Body of pancreas (tissue), 4 donors: ENCODE measurements at places on chromosomes 5 and 9. TPM values are rescaled to one million over a fixed set of nuclear protein-coding genes. Genes with fewer than 3 reads are reported as not detected.

Gene TMEM174
- not detected for total RNA-seq

Gene PCDHB15
- 3.1 TPM for total RNA-seq

Gene SLC34A1
- not detected for total RNA-seq

Gene SLC22A4
- not detected for total RNA-seq

DNA sequence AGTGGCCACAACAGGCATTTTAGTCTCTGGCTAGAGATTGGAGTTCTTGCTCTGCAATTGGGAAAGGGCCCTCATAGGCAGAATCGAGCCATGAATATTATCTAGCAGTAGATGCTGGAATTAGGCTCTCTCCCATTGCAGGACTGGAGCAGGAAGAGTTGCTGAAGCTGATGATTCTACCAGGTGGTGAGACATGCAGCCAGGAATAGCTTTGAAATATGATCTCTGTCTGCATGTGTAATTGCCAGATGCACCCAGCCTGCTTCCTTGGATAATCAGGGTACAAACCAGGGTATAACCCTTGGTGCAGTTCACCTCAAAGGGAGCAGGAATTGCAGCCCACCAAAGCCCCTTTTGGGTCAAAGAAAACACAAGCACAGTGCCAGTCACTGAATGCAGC, 211.4 kb upstream of the FTMT start:
- no peaks in the 10 kb centered on the region for H3K4me1 ChIP-seq
- no peak overlapping the region for H3K4me3 ChIP-seq
- no peak for DNase-seq
- H3K27ac ChIP-seq: no peak overlapping the region
- H3K27me3 ChIP-seq: no peaks in the 10 kb centered on the region

DNA sequence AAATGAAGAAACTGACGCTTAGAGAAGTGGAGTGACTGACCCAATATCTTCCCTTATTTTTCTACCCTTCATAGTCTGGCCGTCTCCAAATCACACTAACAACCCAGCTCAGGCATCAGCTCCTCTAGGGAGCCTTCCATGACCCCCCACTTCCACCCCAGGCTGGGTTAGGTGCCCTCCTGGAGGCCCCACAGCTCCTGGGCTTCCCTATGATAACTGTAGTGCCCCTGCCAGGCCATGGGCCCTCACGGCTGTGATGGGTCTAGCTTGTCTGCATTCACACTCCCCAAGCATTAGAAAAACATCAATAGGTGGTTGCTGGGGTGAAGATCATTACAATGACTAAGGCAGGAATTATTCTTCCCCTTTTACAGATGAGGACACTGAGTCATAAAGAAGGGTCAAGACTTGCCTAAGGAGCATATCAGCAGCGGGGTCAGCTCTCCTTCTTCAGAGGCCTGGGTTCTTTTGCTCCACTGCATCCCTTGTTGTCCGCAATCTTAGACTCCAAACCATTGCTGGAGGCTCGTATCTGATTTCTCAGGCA, 7.3 kb downstream of the CORO2A start:
- no peak overlapping the region for H3K4me3 ChIP-seq
- no peaks in the 10 kb centered on the region for H3K4me1 ChIP-seq
- H3K27me3 ChIP-seq: no peaks in the 10 kb centered on the region
- H3K27ac ChIP-seq: no peak overlapping the region

DNA sequence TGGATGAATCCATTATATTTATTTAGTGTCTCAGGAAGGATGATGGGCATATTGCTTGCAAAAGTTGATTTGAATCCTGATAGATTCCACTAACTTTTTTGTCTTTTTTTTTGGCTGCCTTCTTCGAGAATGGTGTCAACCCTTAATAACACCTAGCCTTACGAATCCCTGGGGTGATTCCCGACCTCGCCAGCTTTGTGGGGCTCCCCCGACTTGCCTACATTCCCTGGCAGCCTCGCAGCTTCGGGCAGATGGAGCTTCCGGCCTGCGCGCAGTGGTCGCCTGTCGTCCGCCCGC, 366 bp upstream of the DOCK8 start:
- H3K27me3 ChIP-seq: no peaks in the 10 kb centered on the region
- DNase-seq: no peak
- no peaks in the 10 kb centered on the region for H3K36me3 ChIP-seq

DNA sequence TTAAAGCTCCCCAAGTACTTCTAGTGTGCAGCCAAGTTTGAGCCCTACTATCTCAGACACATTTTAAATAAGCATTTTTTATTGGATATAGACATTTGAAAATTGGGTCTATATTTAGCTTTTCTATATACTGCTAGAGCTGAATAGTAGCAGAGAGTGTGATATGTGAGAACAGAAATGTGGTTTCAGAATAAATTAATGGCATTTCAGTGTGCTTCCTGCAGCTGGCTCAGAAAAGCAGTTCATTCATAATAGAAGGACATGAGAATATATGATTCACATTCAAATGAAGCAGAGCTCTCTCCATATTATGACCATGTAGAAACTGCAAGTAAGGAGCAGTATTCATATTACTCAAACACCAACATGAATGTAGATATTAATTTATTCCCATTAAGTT, 464.0 kb downstream of the PTPRD start:
- H3K27me3 ChIP-seq: no peaks in the 10 kb centered on the region
- no peak for DNase-seq
- H3K4me1 ChIP-seq: no peaks in the 10 kb centered on the region
- H3K27ac ChIP-seq: no peak overlapping the region
- H3K36me3 ChIP-seq: no peaks in the 10 kb centered on the region
- no peak overlapping the region for H3K4me3 ChIP-seq

DNA sequence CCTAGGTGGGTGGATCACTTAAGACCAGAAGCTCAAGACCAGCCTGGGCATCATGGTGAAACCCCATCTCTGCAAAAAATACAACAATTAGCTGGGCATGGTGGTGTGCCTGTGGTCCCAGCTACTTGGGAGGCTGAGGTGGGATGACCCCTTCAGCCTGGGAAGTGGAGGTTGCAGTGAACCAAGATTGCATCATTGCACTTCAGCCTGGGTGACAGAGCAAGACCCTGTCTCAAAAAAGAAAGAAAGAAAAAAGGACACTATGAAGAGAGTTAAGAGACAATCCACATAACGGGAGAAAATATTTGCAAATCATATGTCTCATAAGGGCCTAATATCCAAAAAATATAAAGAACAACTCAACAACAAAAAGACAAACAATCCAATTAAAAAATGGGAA, 57.9 kb downstream of the NDST1 start:
- no peaks in the 10 kb centered on the region for H3K36me3 ChIP-seq
- H3K4me1 ChIP-seq: no peaks in the 10 kb centered on the region
- H3K4me3 ChIP-seq: no peak overlapping the region

DNA sequence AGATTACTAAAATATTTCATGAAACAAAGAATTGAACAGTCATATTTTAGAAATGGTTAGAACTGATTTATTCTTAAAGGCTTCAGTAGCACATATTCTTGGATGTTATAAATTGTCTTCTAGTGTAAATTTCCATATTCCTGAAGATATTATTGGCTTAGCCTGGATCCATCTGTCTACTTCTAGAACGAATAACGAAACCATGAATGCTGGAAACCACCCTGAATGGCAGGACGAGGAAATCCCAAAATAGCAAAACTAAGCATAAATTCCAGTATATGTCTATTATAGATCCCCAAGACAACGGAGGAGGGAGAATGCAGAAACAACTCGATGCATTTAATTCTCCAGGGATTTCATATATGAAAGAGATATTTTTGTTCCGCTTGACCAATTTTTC, 2191.0 kb upstream of the ACO1 start:
- no peak overlapping the region for H3K27ac ChIP-seq
- no peaks in the 10 kb centered on the region for H3K4me1 ChIP-seq
- DNase-seq: no peak
- H3K27me3 ChIP-seq: no peaks in the 10 kb centered on the region
- no peaks in the 10 kb centered on the region for H3K36me3 ChIP-seq

DNA sequence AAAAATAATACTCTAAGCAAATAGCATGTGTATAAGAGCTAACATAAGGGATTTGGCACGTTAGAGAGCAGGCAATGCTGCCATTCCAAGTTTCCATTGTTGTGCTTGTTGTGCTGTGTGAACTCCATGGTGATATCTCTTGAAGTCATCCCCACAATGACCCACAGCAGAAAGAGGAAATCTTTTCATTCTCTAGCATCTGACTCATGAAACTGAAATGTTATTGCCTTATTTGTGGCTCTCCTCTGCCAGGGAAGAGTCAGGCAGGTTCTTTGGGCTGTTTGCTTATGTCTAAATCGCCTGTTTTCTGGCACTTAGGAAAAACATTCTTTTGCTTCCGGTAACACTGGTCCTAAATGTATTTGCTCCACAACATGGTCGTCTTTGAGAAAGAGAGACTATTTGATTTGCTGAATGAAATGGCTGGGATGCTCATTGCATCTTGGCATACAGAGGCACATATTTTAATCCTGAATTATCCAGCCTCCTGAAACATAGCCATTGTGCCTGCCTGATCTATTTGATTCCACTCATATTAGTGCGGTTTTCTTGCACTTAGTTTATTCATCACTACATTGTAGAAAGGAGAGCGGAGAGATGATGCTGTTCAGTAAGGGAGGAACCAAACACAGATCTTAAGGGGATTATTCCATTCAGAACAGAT, 188.8 kb downstream of the CSNK1G3 start:
- no peaks in the 10 kb centered on the region for H3K4me1 ChIP-seq
- H3K27me3 ChIP-seq: no peaks in the 10 kb centered on the region
- no peak overlapping the region for H3K4me3 ChIP-seq
- no peaks in the 10 kb centered on the region for H3K36me3 ChIP-seq

DNA sequence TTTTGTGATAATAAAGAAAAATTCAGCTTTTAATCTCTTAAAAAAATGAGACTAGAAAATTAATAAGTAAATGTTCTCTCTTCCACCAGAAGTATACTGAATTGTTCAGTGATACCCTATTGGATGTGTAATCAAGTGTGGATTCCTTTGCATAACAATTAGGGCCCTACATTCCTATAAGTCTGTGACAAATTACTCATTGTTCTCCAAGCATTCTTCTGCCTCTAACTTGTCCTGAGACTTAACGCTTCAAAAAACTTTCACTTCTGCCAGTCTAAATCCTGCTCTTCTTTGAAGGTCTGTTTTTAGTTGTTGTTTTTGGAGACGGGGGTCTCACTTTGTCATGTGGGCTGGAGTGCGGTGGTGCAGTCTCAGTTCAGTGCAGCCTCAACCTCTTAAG, 9.2 kb upstream of the DDX46 start:
- no peaks in the 10 kb centered on the region for H3K4me1 ChIP-seq
- no peak overlapping the region for H3K27ac ChIP-seq
- no peaks in the 10 kb centered on the region for H3K36me3 ChIP-seq
- no peak for DNase-seq
- no peak overlapping the region for H3K4me3 ChIP-seq

DNA sequence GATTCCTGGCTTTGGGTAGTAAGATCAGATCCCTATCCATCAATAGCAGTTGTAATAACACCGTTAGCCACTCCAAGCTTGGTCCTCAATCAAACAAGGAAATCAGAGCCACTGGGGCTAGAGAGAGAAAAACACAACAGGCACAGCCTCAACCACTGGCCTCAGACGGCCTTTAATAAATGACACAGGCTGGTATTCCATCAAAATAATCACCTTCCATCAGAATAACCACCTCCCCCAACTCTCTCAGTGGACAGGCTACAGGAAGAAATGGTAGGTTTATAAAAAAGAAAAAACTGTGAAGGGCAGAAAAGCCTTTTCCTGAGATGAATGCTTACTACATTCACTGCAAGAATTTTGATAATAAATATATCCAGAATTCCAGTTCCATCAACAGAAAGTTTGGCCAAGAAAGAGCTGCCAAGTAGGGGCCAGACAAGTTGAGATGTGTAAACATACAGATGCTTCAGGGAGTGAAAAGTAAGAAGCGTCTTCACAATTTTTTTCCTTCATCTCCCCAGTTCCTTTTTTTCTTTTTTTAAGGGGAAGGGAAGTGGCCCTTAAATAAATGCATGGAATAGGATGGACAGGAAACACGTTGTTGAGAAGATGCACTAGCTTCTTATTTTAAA, 5.5 kb downstream of the FOXD1 start:
- no peak overlapping the region for H3K4me3 ChIP-seq
- peaks cover 5% of the 10 kb centered on the region for H3K4me1 ChIP-seq
- H3K36me3 ChIP-seq: no peaks in the 10 kb centered on the region
- DNase-seq: no peak
- H3K27me3 ChIP-seq: peaks cover 71% of the 10 kb centered on the region
- H3K27ac ChIP-seq: no peak overlapping the region

DNA sequence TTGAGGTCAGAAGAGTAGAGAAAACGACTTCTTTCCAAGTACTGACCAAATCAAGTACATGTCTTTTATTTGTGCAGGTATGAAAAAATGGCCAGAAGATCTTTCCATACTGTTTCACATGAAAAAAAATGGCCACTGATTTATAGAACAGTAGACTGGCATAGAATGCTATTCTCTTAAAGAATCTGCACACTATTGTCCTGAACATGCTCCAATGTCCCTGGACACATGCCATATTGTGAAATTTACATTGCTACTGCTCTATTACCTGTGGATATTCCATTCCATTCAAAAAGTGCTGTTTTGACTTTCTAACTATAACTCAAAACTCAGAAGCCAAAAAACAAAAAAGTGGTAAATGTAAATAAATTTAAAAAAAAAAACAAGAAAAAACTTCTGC, 60.6 kb downstream of the FBXL17 start:
- H3K36me3 ChIP-seq: no peaks in the 10 kb centered on the region
- H3K4me3 ChIP-seq: no peak overlapping the region
- no peak overlapping the region for H3K27ac ChIP-seq
- no peak for DNase-seq

GRCh38 chr9:73026375-73026774, 73.5 kb upstream of the ALDH1A1 start:
- H3K27me3 ChIP-seq: no peaks in the 10 kb centered on the region
- no peak overlapping the region for H3K27ac ChIP-seq
- H3K4me3 ChIP-seq: no peak overlapping the region
- no peaks in the 10 kb centered on the region for H3K36me3 ChIP-seq
- DNase-seq: no peak

DNA sequence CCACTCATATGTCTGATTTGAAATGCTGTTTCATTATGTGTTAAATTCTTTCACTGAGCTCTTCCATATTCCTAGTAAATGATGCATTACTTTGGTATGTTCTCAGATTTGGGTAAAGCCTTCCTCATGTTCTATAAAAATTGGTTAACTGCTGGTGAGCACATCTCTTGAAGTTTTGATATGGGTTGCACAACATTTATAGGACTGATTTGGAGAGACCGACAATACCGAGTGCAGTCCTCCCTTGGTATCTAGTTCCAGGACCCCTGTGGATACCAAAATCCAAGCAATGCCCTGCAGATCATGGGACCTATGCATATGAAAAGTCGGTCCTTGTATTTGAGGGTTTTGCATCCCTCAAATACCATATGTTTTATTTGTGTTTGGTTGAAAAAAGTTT, 37.8 kb downstream of the WDR36 start:
- no peaks in the 10 kb centered on the region for H3K27me3 ChIP-seq
- no peaks in the 10 kb centered on the region for H3K4me1 ChIP-seq
- H3K36me3 ChIP-seq: no peaks in the 10 kb centered on the region
- no peak for DNase-seq
- no peak overlapping the region for H3K4me3 ChIP-seq

DNA sequence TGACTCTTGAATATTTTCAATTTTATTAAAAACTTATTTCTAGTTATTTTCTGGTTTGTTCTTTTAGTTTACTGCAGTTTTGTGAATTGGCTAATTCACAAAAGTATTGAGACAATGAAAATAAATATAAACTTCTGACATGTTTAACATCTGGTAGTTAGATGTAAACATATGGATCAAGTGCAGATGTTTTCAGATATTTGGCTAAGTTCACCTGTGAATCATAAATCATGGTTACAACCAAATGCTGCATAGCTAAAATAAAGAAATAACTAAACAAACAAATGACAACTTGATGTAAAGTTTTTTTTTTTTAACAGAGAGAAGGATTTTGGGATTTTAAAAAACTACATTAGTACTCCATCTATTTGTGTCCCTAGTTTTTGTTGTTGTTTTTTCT, 484.6 kb downstream of the SLCO4C1 start:
- no peak for DNase-seq
- H3K36me3 ChIP-seq: no peaks in the 10 kb centered on the region
- no peaks in the 10 kb centered on the region for H3K27me3 ChIP-seq
- no peaks in the 10 kb centered on the region for H3K4me1 ChIP-seq
